ENCODE measurements at places on chromosomes 4 and X. TPM values are rescaled to one million over a fixed set of nuclear protein-coding genes. Genes with fewer than 3 reads are reported as not detected.

DNA sequence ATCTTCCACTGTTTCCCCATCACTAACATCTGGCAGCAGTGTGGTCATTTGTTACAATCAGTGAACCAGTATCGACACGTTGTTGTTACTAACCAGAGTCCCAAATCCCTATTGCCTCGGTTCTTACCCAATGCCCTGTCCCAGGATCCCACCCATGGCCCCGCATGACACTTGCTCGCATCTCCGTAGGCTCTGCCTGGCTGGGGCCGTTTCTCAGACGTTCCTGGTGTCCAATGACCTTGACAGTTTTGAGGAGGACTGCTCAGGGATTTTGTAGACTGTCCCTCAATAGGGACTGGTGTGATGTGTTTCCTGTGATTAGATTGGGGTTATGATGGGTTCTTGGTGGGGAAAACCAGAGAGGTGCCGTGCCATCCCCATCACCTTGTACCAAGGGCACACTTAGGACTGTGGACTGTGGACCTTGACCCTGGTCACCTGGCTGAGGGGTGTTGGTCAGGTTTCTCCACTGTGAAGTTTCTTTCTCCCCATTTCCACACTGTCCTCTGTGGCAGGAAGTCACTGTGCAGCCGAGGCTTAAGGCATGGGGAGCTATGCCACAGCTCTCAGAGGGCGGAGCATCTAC is 108.4 kb downstream of the ADRA2C start:
- DNase-seq = peak; percentile 31

- DNase-seq = no peak
Observed at GRCh38 chr4:179678093-179678814, 2236.0 kb upstream of the AGA start.

DNA sequence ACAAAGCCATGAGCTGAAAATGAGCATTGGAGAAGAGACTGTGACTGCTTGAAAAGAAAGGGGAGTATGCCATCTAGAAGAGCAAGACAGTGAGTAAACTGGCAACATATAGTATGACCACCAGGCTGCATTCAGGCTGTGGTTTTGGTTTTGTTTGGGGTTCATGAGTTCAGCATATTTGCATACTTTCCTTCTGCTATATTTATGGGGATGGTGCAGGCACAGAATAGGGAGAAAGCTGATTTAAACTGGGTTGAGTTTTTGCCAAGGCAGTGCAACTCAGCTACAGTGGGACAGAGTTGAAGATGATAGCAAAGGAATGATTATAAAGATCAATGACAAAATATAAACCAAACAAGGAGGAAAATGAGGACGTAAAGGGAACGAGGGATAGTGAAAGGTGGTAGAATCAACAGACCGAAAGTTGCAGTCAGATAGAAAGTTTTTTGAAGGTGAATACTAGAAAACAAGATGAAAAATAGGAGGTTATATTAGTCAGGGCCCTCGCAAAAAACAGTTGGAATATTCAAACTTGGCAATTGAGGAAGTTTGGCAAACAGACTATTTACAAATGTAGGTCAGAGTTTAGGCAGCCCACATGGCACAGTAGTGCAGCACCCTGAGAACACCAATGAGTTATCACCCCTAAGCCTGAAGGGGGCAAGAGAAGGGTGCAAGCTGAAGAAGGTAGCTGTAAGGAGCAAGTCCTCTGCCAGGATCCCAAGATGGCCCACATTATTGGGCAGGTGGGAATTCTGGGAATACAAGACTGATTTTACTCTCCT is 114.8 kb upstream of the MAP9 start:
- no peak for DNase-seq

DNA sequence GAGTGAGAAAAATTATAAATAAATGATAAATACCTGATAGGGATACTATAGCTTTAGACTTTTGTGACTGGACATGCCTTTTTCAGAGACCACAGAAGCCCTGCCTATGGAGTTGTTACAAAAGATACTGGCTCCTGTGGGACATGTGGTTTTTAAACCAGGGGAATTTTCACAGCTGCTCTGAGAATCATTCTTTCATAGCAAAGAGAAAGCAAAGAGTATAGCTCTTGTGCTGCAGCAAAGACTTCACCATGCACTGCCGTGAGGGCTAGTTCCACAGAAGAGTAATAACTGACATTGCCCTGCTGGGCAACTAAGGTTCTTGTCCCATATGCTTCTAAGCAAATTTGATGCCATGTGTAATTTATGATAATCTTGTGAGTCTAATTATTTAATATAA is 98.2 kb downstream of the MAPK10 start:
- DNase-seq = no peak

DNA sequence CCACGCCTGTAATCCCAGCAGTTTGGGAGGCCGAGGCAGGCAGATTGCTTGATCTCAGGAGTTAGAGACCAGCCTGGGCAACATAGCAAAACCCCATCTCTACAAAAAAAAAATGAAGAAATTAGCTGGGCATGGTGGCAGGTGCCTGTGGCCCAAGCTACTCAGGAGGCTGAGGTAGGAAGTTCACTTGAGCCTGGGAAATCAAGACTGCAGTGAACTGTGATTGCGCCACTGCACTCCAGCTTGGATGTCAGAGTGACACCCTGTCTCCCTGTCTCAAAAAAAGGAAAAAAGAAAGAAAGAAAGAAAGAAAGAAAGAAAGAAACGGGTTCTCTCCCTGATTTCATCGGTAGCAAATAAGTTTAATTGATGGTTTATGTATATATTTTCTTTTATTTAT is 64.6 kb upstream of the ESX1 start:
- DNase-seq = no peak

DNA sequence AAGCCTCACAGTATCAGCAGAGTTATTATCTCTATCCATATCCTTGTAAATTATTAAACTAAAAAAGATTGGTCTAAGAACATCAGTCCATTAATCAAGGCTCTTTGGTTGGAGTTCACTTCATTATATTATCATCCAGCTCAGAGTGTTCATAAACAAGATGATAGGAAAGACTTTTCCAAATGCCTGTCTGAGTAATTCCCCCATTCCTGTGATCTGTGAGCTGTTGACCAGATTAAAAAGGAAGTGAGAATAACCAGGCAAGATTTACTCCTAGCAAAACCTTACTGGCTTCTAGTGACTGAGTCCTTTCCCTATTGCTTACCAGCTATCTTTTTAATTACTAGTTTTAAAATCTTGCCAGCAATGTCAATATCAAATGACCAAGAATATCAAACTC is 14.9 kb downstream of the PKD2 start:
- DNase-seq = no peak

- DNase-seq = no peak
Observed at GRCh38 chrX:42398967-42399631, 378.9 kb downstream of the PPP1R2C start.

GRCh38 chr4:77006753-77007353 is 57.3 kb downstream of the SEPTIN11 start:
- no peak for DNase-seq

DNA sequence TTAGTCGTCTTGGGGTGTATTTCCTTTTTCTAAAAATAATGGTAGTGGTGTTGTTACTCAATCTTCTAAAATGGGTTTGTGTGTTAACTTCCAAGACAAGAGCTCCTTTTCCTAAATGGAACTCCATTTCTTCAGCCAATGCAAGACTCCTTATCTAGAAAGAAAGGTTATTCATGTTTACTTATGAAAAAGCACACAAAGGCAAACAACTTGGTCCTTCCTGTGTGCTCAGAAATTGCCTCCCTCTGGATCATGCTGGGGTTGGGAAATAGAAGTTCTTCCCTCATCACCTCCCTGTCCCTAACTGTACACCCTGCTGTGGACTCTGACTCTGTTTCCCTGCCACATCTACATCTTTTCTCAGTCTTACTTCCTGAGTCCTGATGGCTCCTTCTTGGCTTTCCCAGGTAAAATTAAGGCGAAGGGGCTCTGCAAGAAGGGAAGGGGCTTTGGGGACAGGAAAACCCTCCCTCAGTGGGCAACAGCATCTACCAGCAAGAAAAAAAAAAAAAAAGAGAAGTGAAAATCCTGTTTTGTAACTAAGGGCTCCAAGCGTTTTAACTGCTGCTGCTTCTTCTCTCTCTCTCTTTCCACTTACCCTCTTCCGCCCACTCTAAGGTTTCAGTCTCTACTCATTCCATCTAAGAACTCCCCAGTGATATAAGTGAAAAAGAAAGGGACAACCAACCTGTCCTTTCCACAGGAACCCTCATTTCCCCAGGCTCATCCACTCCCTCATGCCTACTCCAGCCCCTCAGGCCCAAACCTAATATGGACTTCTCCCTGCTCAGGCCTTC is 19.8 kb upstream of the TASL start:
- no peak for DNase-seq

DNA sequence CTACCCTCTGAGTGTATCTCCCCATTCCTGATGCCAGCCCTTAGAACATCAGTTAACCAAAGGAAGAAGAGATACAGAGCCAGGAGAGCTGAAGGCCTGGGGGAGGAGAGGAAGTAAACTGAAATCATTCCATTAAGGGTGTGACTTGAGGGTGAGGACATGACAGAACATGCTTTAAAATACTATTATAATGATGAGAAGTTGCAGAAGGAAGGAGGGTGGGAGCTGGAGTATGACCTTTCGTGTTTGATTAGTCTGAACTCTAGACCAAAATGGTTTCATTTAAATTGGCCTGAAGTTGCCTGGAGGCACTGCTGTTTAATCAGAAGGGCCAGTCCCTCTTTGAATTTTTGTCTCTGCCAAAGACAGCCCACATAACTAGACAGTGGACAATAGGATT is 11.4 kb downstream of the INTS6L start:
- no peak for DNase-seq

DNA sequence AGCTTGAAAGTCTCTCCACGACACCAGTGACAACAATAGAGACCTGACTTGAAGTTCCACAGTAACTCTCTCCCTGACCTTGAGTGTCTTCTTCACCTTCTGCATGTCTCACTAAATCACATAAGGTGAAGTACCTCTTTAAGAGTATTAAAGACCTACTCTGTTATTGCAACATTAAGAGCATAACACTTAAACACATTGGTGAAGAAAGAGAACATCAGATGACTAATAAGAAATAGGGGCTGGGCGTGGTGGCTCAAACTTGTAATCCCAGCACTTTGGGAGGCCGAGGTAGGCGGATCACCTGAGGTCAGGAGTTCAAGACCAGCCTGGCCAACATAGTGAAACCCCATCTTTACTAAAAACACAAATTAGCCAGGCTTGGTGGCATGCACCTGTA is 33.9 kb upstream of the MAPK10 start:
- no peak for DNase-seq

- DNase-seq = no peak
Observed at GRCh38 chr4:136203199-136203598, 1329.1 kb downstream of the PCDH18 start.

GRCh38 chrX:9878146-9878820 is 88.9 kb upstream of the CLDN34 start:
- no peak for DNase-seq

DNA sequence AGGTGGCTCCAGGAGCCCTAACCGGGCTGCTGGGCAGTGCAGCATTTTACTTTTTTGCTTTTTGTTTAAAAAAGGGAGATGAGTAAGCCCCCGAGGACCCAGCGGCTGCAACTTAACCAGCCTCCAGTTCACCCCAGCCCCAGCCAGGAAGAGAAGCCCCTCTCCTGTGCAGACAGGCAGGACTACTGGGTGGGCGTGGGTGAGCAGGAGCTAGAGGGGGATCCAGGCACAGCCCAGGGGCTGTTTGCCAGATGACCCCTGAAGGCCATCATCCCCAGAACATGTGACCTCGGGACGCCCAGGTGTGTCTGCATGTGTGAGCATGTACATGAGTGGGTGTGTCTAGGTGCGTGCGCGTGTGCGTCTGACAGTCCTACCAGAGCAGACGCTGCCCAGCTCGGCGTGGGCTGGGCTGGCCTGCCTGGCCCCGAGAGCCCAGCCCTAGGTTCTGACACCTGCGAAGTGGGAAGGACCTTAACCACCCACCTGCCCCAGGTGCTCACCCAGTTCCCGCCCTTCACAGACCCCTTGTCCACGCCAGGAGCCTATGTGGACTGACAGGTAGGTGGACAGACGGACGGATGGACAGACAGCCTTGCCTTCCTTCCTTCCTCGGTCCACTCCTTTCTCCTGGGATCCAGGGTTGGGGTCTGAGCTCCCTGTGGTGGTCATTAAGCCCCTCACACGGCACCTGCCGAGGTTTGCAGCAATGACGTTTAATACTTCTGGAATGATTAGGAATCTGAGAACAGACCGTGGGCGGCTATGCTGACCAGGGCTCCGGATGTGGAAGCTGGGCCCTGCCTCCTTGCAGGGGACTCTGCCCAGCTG is 7.8 kb upstream of the HAUS3 start:
- peak; percentile 55 for DNase-seq

GRCh38 chrX:118976599-118977340 is 2.4 kb downstream of the LONRF3 start:
- DNase-seq = peak; percentile 85

Gene GIMD1
- not detected for total RNA-seq

Gene CCNA2
- total RNA-seq = 1.2 TPM

Gene RTL3
- total RNA-seq = not detected

Gene OTUD6A
- not detected for total RNA-seq

Gene PIM2
- total RNA-seq = 14.4 TPM

Gene PFKFB1
- total RNA-seq = not detected

Gene MAGEE1
- 2.6 TPM for total RNA-seq

Gene SSX2
- not detected for total RNA-seq

Gene ELF4
- total RNA-seq = 23.8 TPM

Gene GUCY1B1
- total RNA-seq = 21.9 TPM

Gene TCEAL7
- 2.6 TPM for total RNA-seq
